NCI-H460 (cell line): ENCODE measurements at places on chromosomes 5 and 9.

GRCh38 chr5:175922192-175922885 lies 45.8 kb downstream of the THOC3 start:
- DNase-seq, result no peak

DNA sequence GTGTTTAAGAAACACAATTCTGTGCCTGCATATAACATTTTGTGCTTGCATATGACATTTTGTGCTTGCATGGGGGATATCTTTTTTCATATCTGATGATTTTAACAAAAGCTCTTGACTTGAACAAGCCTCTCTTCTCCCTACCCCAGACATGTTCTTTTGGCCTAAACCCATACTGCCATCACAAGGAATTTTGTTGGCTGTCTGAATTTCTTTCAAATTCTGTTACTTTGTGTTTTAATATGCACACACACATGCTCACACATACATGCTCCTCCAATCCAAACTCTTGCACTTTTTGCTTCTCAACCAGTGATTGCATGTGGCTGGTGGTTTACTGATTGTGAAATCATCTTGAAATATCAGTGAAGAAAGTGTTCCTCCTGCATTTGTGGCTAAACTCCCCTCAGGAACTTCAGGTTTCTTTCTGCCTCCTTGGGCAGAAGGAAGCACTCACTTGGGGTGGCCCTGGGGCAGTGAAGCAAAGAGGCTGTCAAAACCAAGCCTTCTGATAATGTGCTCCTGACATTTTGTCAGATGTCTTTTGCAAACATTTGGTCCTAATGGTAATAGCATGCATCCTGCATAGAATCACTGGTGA lies 377.2 kb upstream of the KLF4 start:
- DNase-seq, result no peak

DNA sequence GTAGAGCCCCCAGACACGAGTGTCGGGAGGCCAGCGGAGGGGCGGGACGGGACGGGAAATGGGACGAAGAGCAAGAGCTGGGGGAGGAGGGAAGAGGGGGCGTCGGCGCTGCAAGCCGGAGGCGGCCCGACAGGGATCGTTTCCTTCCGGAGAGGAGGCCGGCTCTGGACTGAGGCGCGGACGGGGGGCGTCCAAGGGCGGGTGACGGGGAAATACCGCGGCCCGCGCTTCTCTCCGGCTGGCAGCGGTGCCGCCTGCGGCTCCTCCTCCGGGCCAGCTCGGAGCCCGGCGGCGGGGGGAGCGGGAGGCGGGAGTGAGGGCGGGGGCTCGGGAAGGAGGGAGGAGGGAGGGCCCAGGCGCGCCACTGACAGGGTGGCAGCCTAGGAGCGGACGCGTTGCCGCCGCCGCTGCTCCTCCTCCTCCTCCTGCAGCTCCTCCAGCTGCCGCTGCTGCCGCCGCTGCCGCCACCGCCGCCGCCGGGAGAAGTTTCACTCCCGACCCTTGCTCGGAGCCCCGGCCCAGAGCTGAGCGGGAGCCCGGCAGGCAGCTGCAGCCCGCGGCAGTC lies at the start of gene CHSY3:
CHSY3 (plus strand) TSS at position 364 of the 565 bp plus-strand sequence.
- DNase-seq, result peak; percentile 82

GRCh38 chr9:3138231-3139229 lies 294.6 kb upstream of the PUM3 start:
- no peak for DNase-seq
